Thyroid gland (tissue), 4 donors: ENCODE measurements at places on chromosomes 5 and 9. TPM values are rescaled to one million over a fixed set of nuclear protein-coding genes. Genes with fewer than 3 reads are reported as not detected.

ALDH1B1 gene
- 32.6 TPM for total RNA-seq

HNRNPH1 gene
- 991 TPM for total RNA-seq

DEPDC1B gene
- total RNA-seq, result 1.9 TPM

SHISAL2B gene
- total RNA-seq, result not detected

CFAP157 gene
- not detected for total RNA-seq

AUH gene
- 63.1 TPM for total RNA-seq

GZMA gene
- not detected for total RNA-seq

- no peaks in the 10 kb centered on the region for H3K36me3 ChIP-seq
- no peaks in the 10 kb centered on the region for H3K27me3 ChIP-seq
- DNase-seq, result no peak
- no peak overlapping the region for H3K27ac ChIP-seq
- no peaks in the 10 kb centered on the region for H3K4me1 ChIP-seq
Measured at GRCh38 chr5:57805732-57806131, 323.1 kb upstream of the ACTBL2 start.

- no peaks in the 10 kb centered on the region for H3K27me3 ChIP-seq
- H3K4me1 ChIP-seq, result peaks cover 30% of the 10 kb centered on the region
- H3K27ac ChIP-seq, result peak overlapping the region; percentile 99
- DNase-seq, result no peak
Measured at GRCh38 chr9:94166976-94167346, 82.7 kb downstream of the PTPDC1 start.

DNA sequence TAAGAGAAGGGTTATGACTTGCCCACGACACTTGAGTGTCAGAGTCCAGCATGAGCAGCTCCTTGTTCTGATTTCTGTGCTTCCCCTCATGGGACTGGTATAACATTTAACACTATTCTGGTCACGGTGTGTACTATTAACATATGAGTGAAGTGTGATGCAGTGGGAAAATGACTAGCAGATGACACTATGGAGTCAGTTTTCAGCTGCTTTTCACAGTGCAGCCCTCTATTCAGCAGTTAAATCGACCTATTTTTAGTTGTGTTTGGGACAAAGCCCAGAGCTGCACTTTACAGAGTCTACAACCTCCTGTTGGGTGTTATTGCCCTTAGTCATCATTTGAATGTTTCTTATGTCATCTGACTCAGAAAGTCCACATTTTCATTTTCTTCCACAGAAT, 59.1 kb downstream of the CHSY3 start:
- no peaks in the 10 kb centered on the region for H3K27me3 ChIP-seq
- no peak for DNase-seq
- no peaks in the 10 kb centered on the region for H3K36me3 ChIP-seq
- H3K4me3 ChIP-seq, result no peak overlapping the region
- no peak overlapping the region for H3K27ac ChIP-seq

GRCh38 chr5:54323495-54323894, 13.1 kb upstream of the ARL15 start:
- no peaks in the 10 kb centered on the region for H3K27me3 ChIP-seq
- no peak for DNase-seq
- no peaks in the 10 kb centered on the region for H3K36me3 ChIP-seq

DNA sequence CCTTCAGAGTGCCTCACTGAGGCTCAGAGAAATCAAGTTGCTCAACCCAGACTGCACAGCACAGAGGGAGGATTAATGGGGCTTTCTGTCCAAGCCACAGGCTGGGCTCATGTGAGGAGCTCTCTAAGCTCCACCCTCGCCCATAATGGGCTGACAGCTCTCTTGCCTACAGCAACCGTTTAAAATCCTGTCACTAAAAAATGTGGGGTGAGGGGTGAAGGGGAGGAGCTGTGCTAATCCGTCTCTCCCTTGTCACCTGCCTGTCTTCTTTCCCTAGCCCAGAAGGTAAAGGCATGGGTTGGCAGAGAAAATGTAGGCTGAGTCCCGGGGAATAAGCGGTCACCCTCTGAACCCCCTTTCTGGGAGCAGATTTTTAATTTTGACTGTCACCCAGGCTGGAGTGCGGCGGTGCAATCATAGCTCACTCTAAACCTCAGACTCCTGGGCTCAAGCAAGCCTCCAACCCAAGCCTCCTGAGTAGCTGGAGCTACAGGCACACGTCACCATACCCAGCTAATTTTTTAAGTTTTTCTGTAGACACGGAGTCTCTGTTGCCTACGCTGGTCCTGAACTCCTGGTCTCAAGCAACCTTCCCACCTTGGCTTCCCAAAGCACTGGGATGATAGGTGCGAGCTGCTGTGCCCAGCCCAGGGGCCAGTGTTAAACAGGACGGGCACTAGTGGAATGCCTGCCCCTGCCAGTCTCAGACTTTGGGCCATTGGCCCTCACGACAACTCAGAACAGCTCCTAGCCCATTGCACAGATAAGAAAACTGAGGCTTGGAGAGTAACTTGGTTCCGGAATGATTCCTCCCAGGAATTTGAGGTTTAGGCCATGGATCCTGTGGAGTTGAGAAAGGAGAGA, 89.5 kb downstream of the LMX1B start:
- DNase-seq, result no peak
- no peak overlapping the region for H3K4me3 ChIP-seq
- no peaks in the 10 kb centered on the region for H3K27me3 ChIP-seq
- no peak overlapping the region for H3K27ac ChIP-seq

DNA sequence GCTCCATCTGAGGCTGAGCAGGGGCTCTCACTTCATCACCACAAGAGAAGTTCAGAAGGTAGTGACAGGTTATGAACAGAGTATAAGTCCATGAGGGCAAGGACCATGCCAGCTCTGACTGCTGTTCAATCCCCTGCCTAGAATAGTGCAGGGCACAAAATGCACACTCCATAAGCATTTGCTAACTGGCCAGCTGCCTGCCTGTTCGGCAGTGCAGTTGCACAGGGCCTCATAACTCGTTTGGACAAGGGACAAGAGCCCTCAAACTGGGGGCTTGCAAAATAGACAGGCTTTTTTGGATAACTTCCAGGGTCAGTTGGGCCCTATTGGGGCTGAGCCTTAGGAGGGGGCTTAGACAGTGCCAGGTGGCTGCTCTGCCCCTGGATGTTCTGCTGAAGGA, 21.1 kb downstream of the SPARC start:
- H3K27me3 ChIP-seq, result no peaks in the 10 kb centered on the region
- DNase-seq, result no peak
- peaks cover 77% of the 10 kb centered on the region for H3K36me3 ChIP-seq
- H3K27ac ChIP-seq, result peak overlapping the region; percentile 70
- no peaks in the 10 kb centered on the region for H3K4me1 ChIP-seq

DNA sequence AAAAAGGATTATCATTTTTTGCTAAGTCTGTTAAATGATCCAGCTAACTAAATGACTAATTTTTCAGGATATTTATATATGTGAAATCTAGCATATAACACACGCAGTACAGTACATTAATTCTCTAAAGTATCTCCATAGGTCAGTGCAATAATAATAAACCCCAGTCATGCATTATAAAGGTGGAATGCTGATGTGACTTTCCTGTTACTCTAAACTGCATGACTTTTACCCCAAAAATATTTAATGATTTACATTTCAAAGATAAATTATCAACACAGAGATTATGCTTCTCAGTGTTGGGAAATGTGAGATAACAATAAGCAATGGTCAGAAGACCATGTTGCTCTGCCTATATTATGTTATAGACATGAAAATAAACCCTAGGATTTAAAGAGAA, 34.1 kb upstream of the PAM start:
- H3K27ac ChIP-seq, result no peak overlapping the region
- no peaks in the 10 kb centered on the region for H3K36me3 ChIP-seq
- no peak overlapping the region for H3K4me3 ChIP-seq
- H3K27me3 ChIP-seq, result no peaks in the 10 kb centered on the region
- H3K4me1 ChIP-seq, result no peaks in the 10 kb centered on the region
- DNase-seq, result no peak

DNA sequence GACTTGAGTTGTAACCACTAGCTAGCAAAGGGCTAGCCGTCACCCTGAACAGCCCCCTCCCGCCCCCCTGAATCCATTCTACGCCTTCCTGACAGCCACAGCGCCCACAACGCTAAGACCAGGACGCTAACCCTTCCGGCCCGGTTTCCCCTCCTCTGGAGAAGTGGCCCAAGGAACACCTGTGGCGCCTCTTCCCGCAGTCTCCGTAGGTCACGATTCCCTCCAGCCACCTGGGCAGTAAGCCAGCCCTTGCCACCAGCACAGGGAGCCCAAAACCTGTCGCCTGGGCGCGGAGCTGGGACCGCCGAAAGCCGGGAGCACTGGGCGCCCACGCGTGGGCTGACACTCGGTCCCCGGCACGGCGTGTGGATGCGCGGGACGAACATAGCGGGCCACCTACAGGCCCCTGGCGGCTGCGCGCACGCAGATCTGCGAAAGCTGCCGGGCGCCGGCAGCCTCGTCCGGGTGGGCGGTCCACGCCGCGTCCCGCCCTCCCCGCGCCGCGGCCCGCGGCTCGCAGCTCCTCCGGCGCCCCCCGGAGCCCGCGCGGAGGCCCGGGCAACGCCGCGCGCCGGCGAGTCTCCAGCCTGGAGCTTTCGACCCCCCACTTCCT, 596 bp downstream of the IRF1 start:
- H3K4me1 ChIP-seq, result peaks cover 27% of the 10 kb centered on the region
- peak overlapping the region; percentile 67 for H3K4me3 ChIP-seq
- H3K27ac ChIP-seq, result peak overlapping the region; percentile 79
- no peaks in the 10 kb centered on the region for H3K27me3 ChIP-seq
- peaks cover 20% of the 10 kb centered on the region for H3K36me3 ChIP-seq

DNA sequence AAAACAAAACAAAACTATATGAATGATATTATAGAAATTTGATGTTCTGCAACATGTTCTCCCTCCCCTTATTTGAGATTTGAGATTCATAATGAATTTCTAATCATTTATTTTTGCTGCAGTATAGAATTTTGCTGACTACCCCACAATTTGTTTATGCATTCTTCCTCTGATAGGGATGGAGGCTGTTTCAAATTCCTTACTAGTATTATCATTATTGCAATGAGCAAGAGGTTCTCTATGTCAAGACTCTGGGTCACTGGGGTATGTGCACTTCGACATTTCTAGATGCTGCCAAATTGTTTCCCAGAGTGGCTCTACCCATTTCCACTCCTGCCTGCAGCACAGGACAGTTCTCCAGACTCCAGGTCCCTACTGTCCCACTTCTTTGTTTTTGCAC, 54.9 kb upstream of the DAB2IP start:
- no peak overlapping the region for H3K4me3 ChIP-seq
- H3K27ac ChIP-seq, result no peak overlapping the region
- no peaks in the 10 kb centered on the region for H3K27me3 ChIP-seq
- peaks cover 7% of the 10 kb centered on the region for H3K4me1 ChIP-seq
- no peak for DNase-seq

DNA sequence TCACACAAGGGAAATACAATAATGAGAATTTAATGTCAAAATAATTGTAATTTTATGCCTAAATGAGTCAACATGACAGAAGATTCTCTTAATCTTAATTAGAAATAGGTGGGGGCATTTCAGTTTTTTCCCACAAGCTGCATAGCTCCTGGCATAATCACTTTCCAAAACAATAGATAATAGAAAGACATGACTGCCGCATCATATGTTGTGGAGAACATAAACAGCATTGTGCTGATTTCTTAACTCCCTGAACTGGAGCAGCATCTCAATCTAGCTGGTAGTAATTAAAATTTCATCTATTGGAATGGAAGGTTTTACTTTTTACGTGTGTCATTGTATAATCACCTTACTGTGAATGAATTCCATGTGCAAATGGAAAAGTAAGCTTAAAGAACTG, 112.1 kb downstream of the ST8SIA4 start:
- H3K4me3 ChIP-seq, result no peak overlapping the region
- DNase-seq, result no peak
- no peaks in the 10 kb centered on the region for H3K36me3 ChIP-seq
- H3K4me1 ChIP-seq, result no peaks in the 10 kb centered on the region

GRCh38 chr5:177553671-177554429, 513 bp downstream of the FAM193B start:
- no peaks in the 10 kb centered on the region for H3K36me3 ChIP-seq
- peaks cover 13% of the 10 kb centered on the region for H3K4me1 ChIP-seq
- no peak overlapping the region for H3K27ac ChIP-seq
- H3K27me3 ChIP-seq, result no peaks in the 10 kb centered on the region
- DNase-seq, result peak; percentile 38
- H3K4me3 ChIP-seq, result peak overlapping the region; percentile 92

GRCh38 chr9:125233678-125234077, 7.5 kb downstream of the HSPA5 start:
- peaks cover 31% of the 10 kb centered on the region for H3K36me3 ChIP-seq
- peaks cover 30% of the 10 kb centered on the region for H3K4me1 ChIP-seq
- DNase-seq, result no peak
- no peaks in the 10 kb centered on the region for H3K27me3 ChIP-seq
- H3K4me3 ChIP-seq, result no peak overlapping the region

DNA sequence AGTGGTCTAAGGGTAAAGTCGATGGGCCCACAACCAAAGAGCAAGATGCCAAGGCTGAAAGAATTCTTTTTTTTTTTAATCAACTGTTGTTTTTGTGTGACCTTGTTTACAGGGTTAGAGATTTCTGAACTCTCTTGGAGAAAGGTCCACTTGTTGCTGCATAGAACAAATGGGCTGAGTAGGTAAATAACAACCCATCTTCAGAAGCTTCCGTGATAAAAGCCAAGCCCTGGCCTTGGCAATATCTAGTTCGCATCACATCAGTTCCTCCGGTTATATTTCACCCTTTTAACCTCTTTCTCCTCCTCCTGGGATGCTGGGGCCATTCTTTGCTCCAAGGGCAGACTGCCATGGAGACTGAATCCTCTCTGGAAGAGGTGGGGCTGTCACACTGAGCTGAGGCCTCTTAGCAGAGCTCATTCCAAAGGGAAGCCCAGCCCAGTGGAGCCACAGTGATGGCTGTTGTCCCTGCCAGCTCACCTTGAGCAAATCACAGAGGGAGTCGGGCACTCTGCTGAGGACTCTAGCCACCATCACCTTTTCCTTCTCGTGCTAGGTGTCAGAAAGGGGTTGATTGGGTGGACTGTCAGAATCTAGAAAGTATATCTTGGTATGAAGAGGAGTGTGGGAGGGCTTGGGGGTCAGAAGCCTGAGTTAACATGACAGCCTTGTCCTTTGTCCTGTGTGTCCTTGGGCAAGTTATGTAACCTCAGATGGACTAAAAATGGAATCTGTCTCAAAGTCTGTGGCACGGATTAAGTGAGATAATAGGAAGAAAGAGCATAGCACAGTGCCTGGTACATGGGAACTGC, 17.9 kb downstream of the ANKRD55 start:
- H3K4me1 ChIP-seq, result peaks cover 12% of the 10 kb centered on the region
- no peak overlapping the region for H3K4me3 ChIP-seq
- no peak for DNase-seq
- no peaks in the 10 kb centered on the region for H3K27me3 ChIP-seq
- no peaks in the 10 kb centered on the region for H3K36me3 ChIP-seq
- no peak overlapping the region for H3K27ac ChIP-seq
